Temporal lobe (tissue), 4 donors: ENCODE measurements at places on chromosomes 1 and 21. TPM values are rescaled to one million over a fixed set of nuclear protein-coding genes. Genes with fewer than 3 reads are reported as not detected.

Gene GON4L
- 35.7 TPM for total RNA-seq

Gene DFFB
- total RNA-seq, result 10.3 TPM

Gene BMP8B
- 0.49 TPM for total RNA-seq

Gene CFAP107
- total RNA-seq, result not detected

Gene OPRD1
- 0.25 TPM for total RNA-seq

Gene MPL
- total RNA-seq, result not detected
